ENCODE measurements at places on chromosomes 11 and 22. TPM values are rescaled to one million over a fixed set of nuclear protein-coding genes. Genes with fewer than 3 reads are reported as not detected.

The ARL2 gene
- 154 TPM for total RNA-seq

GRCh38 chr11:66617155-66617834 is 865 bp downstream of the RBM14 start:
- H3K4me1 ChIP-seq = peaks cover 29% of the 10 kb centered on the region
- no peaks in the 10 kb centered on the region for H3K36me3 ChIP-seq
- DNase-seq = peak; percentile 81
- peak overlapping the region; percentile 85 for H3K4me3 ChIP-seq
- peak overlapping the region; percentile 98 for H3K27ac ChIP-seq
- H3K27me3 ChIP-seq = no peaks in the 10 kb centered on the region

- no peaks in the 10 kb centered on the region for H3K4me1 ChIP-seq
- no peaks in the 10 kb centered on the region for H3K36me3 ChIP-seq
- no peak overlapping the region for H3K27ac ChIP-seq
These were observed 105.4 kb downstream of the PDE2A start for GRCh38 chr11:72568861-72569260.

GRCh38 chr11:118004543-118005223 is 18.5 kb downstream of the IL10RA start:
- H3K27ac ChIP-seq = no peak overlapping the region
- no peaks in the 10 kb centered on the region for H3K27me3 ChIP-seq
- no peak overlapping the region for H3K4me3 ChIP-seq
- peaks cover 5% of the 10 kb centered on the region for H3K4me1 ChIP-seq
- no peak for DNase-seq

DNA sequence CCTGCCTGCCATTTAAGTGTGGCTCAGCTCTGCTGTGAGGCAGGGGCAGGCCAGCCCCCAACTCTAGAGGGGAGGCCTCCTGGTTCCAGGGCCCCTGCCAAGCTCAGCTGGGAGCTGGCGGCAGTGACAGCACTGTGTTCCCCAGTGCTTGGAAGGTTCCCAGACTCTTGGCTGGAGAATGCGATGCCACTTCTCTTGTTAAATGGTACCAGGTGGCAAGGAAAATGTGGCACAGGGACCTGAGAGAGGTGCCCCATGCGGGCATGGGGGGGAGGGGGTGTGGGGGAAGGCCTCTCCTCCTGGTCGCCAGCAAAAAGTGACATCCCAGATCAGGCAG is 8.4 kb upstream of the TNFRSF13C start:
- H3K4me3 ChIP-seq = no peak overlapping the region
- H3K27me3 ChIP-seq = no peaks in the 10 kb centered on the region
- H3K27ac ChIP-seq = no peak overlapping the region
- no peak for DNase-seq

The C22orf42 gene
- 15.6 TPM for total RNA-seq

- H3K4me3 ChIP-seq = no peak overlapping the region
- no peaks in the 10 kb centered on the region for H3K36me3 ChIP-seq
- H3K4me1 ChIP-seq = no peaks in the 10 kb centered on the region
- H3K27ac ChIP-seq = no peak overlapping the region
These were observed 70.8 kb downstream of the COMMD9 start for GRCh38 chr11:36218283-36218921.

The C22orf15 gene
- 2.4 TPM for total RNA-seq

The ARHGAP42 gene
- total RNA-seq = 12.1 TPM

DNA sequence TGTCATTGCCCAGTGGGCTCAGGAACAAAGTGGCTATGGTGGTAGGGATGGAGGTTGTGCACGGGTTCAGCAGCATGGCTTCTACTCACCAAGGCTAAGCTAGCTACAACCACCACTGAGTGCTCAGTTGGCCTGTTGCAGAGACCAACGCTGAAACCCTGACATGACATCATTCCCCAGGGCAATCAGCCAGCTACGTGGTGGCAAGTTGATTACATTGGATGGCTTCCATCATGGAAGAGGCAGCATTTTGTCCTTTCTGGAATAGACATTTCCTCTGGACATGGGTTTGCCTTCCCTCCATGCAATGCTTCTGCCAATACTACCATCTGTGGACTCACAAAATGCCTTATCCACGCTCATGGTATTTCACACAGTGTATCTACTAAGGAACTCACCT is 634.3 kb downstream of the OPCML start:
- H3K4me1 ChIP-seq = no peaks in the 10 kb centered on the region
- DNase-seq = no peak
- H3K27ac ChIP-seq = no peak overlapping the region
- no peak overlapping the region for H3K4me3 ChIP-seq
- H3K27me3 ChIP-seq = no peaks in the 10 kb centered on the region

DNA sequence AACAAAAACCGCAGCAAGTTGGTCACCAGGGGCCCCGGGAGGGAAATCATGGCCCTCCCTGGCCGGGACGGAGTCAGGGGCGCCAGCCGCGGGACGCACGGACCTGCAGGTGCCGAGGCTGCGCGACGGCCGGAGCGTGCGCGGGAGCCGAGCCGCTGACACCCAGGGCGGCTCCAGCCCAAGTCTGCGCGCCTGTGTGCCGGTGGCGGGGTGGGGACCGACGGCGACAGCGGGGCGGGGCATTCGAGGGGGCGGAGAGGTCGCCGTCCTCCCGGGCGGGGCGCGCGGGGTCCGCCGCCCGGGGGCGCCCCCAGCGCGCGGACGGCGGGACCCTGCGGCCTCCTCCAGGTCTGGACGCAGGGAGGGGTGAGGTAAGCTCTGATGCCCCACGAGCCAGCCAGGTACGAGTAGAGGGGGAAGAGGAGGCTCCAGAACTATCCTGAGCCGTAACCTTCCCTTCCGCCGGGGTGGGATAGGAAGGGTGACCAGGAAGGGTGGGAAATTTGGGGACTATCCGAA is at the start of gene ESAM:
Gene ESAM (minus strand): TSS at position 186 of the 519 bp plus-strand sequence. CDS start 136 bp downstream, at position 50.
- peak within 1 kb of the TSS; percentile 43 for H3K4me3 ChIP-seq
- no peak for DNase-seq
- H3K36me3 ChIP-seq = no peaks in the 10 kb centered on the region
- no peaks in the 10 kb centered on the region for H3K27me3 ChIP-seq

- no peaks in the 10 kb centered on the region for H3K36me3 ChIP-seq
- H3K4me3 ChIP-seq = no peak overlapping the region
- H3K27me3 ChIP-seq = no peaks in the 10 kb centered on the region
- DNase-seq = no peak
- H3K4me1 ChIP-seq = no peaks in the 10 kb centered on the region
These were observed 43.6 kb upstream of the DDX6 start for GRCh38 chr11:118834427-118835028.

GRCh38 chr11:11215058-11215815 is 137.8 kb downstream of the CSNK2A3 start:
- no peak overlapping the region for H3K27ac ChIP-seq
- no peaks in the 10 kb centered on the region for H3K36me3 ChIP-seq
- no peak for DNase-seq

The BACE1-AS gene
- total RNA-seq = 13.8 TPM

The MMP27 gene
- total RNA-seq = not detected

GRCh38 chr11:128576555-128576954 is 10.8 kb downstream of the ETS1 start:
- H3K4me1 ChIP-seq = no peaks in the 10 kb centered on the region
- no peak overlapping the region for H3K4me3 ChIP-seq
- H3K27ac ChIP-seq = no peak overlapping the region
- DNase-seq = no peak

DNA sequence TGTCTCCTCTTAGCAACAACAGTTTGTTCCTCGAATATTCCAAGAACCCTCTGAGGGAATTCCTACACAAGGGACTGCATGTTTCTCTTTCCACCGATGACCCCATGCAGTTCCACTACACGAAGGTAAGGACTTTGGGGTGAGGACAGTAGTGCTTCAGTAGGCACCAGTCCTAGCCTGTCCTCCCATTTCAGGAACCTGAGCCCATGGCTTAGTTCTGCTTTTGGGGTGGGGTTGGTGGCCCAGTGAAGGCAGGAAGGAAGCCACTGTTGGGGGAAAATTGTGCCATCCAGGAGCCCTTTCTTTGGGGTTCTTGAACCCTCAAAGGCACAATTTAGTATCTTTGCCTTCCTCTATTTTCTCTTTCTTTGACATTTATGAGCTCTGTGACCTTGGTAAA is 38.2 kb downstream of the RNF141 start:
- no peaks in the 10 kb centered on the region for H3K36me3 ChIP-seq
- no peak for DNase-seq
- H3K4me1 ChIP-seq = no peaks in the 10 kb centered on the region
- no peaks in the 10 kb centered on the region for H3K27me3 ChIP-seq
- no peak overlapping the region for H3K27ac ChIP-seq
- H3K4me3 ChIP-seq = no peak overlapping the region

The NECTIN1 gene
- total RNA-seq = 5.2 TPM

GRCh38 chr11:18329196-18329870 is 7.0 kb downstream of the GTF2H1 start:
- peaks cover 28% of the 10 kb centered on the region for H3K4me1 ChIP-seq
- H3K27ac ChIP-seq = peak overlapping the region; percentile 62
- H3K36me3 ChIP-seq = no peaks in the 10 kb centered on the region
- no peak for DNase-seq

The DDI1 gene
- 17.8 TPM for total RNA-seq

DNA sequence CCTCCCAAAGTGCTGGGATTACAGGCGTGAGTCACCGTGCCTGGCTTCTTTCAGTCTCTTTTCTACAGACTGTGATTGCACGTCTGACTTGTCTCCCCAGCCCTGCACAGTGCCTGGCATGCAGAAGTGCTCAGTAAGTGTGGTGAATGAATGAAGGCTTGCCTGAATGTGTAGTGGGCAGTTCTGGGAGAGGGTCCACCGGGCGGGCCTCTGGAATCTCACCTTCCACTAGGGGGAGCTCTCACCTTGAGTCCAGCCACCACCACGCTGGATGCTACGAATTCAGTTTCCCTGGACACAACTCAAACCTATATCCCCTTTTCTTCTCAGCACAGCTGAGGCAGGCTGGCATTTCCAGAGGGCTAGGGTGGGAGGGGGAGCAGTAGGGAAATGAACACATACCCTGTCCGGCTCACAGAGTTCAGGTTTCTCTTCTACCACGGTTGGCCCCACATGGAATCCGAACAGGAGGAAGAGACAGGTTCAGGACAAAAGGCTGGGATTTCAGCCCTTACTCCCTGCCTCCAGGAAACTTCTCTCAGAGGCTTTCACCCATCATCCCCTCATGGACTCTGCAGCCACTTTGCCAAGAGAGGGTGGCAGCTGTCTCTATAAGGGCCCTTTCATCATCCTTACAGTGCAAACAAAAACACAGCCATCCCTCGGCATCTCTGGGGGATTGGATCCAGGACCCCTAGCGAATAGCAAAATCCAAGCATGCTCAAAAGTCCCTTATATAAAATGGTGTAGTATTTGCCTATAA is 86.8 kb downstream of the NECTIN1 start:
- no peak overlapping the region for H3K4me3 ChIP-seq
- no peaks in the 10 kb centered on the region for H3K4me1 ChIP-seq
- H3K27ac ChIP-seq = no peak overlapping the region
- H3K27me3 ChIP-seq = no peaks in the 10 kb centered on the region

DNA sequence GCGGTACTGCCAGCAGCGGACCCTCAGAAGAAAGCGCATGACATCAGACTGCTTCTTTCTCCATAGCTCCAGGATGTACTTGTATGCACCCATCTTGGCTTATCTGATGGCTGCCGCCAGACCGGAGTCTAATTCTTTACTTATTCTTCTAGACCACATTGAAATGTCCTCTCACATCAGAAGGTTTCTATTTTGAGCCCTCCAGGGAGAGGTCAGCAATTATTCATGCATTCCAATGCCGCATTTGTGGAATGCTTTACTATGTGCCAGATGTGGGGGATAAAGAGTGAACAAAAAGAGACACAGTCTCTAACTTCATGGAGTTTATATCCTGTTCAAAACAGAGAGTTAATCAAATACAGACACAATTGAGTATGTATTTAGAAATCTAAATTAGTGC is 230.1 kb downstream of the MIAT start:
- H3K4me1 ChIP-seq = peaks cover 6% of the 10 kb centered on the region
- H3K36me3 ChIP-seq = no peaks in the 10 kb centered on the region
- H3K27ac ChIP-seq = no peak overlapping the region

- H3K36me3 ChIP-seq = no peaks in the 10 kb centered on the region
- no peaks in the 10 kb centered on the region for H3K27me3 ChIP-seq
- no peak overlapping the region for H3K27ac ChIP-seq
- DNase-seq = no peak
These were observed 245.3 kb downstream of the CASP12 start for GRCh38 chr11:104652996-104653395.

GRCh38 chr11:118201966-118202365 is 22.8 kb downstream of the JAML start:
- H3K4me3 ChIP-seq = no peak overlapping the region
- no peaks in the 10 kb centered on the region for H3K4me1 ChIP-seq
- H3K27me3 ChIP-seq = no peaks in the 10 kb centered on the region
- no peaks in the 10 kb centered on the region for H3K36me3 ChIP-seq

- no peaks in the 10 kb centered on the region for H3K36me3 ChIP-seq
- H3K4me3 ChIP-seq = no peak overlapping the region
- H3K27me3 ChIP-seq = no peaks in the 10 kb centered on the region
- no peak for DNase-seq
These were observed 18.2 kb downstream of the SBF1 start for GRCh38 chr22:50456466-50457234.

DNA sequence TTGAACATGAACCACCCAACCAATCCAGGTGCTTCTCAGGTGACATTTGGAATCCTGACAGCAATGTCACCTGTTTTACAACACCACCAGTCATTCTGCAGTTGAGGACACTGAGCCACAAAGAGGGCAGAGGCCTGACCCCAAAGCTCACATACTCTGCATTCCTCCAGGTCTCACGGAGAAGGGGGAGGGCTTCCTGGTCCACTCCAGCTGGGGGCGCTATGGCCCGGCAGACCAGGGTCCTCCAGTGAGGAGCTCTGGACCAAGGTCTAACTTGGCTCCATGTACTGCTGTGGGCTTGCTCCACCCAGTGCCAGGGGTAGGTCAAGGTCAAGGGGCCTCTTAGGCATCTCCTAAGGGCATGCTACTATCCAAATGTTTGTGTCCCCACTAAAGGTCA is 1.5 kb upstream of the PNPLA3 start:
- H3K27ac ChIP-seq = no peak overlapping the region
- H3K4me1 ChIP-seq = peaks cover 6% of the 10 kb centered on the region
- no peak overlapping the region for H3K4me3 ChIP-seq
- DNase-seq = no peak
- no peaks in the 10 kb centered on the region for H3K36me3 ChIP-seq

DNA sequence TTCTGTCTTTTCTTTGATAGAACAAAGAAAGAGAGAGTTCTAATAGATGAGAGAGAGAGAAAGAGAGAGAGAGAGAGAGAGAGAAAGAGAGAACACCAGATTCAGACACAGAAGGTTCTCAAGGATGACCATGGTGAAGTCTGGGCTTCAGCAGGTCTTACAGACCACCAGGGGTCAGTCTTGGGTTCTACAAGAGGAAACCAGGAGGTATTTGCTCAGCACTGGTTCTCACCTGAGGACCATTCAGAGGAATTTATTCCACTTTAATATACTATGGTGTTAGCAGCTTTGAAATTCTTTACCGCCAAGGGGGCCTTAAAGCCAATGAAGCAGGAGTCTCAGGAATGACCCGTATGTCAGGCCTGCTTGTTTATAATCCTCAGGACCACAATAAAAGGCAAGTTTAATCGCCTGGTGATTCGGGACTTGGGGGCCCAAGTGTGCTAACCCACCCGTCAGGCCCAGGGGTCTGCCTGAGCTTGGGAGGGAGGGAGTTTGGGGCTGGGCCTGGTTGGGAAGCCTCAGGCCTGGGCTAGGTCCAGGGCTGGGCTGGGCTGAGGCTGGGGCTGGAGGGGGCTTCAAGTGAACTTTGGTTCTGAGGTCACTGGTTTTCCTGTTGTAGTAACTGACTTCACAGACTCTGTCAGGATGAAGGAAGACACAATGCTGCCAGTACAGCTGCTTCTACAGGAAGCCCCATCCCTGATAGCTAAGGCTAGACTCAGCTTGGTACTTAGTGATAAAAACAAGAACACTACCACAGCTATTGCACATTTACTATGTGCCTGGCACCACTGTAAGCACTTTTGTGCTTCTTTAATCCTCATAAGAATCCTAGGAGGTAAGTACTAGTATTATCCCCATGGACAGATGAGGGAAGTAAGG is 179.2 kb upstream of the ZBED5 start:
- H3K27ac ChIP-seq = no peak overlapping the region
- no peaks in the 10 kb centered on the region for H3K36me3 ChIP-seq
- H3K4me1 ChIP-seq = peaks cover 17% of the 10 kb centered on the region

The SYT8 gene
- 2.7 TPM for total RNA-seq

All from testis (tissue), 5 donors.